ENCODE measurements at places on chromosomes 16 and 17.
A peak's percentile ranks its signal among the peaks of the same experiment; 100 is the strongest.

DNA sequence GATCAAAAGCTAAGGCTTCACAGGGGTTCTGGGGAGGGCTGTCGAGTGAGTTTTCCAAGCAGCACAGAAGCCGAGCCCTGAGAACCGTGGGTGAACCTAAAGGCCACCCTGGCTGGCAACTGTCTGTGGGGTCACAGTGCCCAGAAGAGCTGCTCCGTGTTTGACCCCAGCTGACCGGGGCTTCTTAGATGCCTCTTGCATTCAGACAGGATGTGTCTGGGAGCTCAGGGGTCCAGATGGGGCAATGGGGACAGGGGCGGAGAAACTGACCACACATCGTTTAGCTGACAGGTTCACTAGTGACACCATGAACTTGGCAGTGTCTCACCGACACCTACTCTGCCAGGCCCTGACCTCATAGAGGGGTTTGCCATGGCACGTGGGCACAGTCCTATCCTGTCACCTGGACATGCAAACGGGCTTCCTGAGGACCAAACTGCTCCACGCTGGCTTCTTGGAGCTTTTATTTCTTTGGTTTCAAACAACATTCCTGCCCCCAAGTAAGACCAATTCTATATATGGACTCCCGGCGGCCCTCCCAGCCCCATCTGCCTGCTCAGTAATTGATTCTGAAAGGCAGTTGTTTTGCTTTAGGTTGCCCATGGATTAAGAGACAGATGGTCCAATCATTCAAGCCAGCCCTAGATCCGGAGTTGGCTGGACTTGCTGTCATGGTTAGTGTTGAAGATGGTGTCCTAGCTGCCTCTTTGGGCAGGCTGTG, 22.2 kb downstream of the WSCD1 start:
- no peak for DNase-seq

- no peak for DNase-seq
Observed at GRCh38 chr17:50781167-50781566, 13.8 kb upstream of the ANKRD40CL start.

- no peak for DNase-seq
Observed at GRCh38 chr16:79001156-79001967, 599.2 kb downstream of the MAF start.

DNA sequence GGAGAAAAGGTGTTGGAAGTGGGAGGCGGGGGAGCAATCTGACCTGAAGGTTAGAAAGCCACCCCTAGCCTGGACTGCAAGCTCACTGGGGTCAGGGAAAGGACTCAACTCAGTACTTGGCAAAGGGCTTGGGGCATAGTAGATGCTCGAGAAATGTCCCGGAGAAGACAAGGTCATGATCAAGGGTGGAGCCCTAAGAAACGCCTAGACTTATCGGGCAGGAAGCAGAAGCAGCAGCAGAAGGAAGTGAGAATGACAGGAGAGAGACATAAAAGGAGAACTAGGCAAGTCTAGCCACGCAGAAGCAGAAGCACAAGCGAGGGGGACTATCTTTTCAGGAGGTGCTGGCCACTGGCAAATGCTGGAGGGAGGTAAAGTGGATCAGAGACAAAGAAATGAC, 10.2 kb downstream of the COTL1 start:
- no peak for DNase-seq

DNA sequence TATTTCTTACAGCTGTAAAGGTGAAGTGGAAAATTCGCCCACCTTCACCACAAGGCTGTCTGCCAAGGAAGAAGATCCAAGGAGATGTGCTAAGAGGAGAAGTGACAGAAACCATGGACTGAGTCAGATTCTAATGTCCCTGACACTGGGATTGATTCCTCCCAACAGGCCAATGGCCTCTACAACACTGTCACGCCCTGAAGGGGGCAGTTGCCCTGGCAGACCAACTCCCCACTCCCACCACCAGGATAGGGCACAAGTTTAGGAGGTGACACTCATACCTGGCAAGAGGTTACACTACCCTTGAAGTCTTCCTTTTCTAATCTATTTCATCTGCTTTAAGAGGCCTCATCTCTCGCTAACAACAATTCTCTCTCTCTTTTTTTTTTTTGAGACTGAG, 16.1 kb downstream of the PIP4K2B start:
- DNase-seq, result no peak

GRCh38 chr16:26710450-26710849, 356.3 kb upstream of the C16orf82 start:
- no peak for DNase-seq

- DNase-seq, result no peak
Observed at GRCh38 chr16:75593308-75593707, 27.1 kb downstream of the GABARAPL2 start.

GRCh38 chr16:54270711-54271110, 15.9 kb downstream of the IRX3 start:
- no peak for DNase-seq

GRCh38 chr16:75329943-75330342, 78.5 kb upstream of the BCAR1 start:
- DNase-seq, result no peak

DNA sequence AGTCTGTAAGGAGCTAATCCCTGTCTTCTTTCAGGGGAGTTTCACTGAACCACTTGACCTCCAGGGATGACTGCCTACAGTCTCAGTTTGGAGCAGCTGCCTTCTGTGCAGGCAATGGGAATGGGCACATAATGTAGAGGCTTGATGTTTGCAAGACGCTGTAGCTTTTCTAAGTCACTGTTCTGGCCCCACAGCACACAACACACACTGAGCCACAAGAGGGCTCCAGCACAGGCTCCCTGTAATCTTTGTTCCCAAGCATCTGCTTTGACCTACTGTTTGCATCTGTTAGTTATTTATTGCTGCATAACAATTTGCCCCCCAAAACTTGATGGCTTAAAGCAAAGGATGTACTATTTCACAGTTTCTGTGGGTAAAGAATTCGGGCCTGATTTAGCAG, 419.0 kb upstream of the ASIC2 start:
- DNase-seq, result no peak

DNA sequence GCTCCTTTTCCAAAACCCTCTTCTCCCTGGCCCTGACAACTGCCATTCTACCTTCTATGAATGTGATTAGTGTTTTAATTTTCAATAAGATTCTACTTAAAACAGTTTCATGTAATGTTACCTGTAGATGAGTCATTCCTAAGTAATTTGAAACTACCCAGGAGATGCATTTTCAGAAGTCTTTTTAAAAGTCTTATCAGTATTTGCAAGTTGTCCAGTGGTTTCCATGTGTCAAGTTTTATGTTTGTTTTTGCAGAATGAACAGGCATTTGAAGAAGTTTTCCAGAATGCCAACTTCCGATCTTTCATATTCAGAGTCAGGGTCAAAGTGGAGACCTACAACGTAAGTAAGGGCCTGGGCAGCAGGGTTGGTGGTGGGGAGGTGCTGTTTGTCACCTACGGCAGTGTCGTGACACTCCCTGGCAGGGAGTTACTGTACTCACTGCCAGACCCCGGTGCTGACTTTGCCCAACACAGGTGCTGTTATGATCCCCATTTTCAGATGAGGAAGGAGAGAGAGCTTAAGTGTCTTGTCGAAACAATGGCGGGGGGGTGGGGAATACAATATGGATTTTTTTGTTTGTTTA, 65.0 kb downstream of the RPA1 start:
- DNase-seq, result no peak

GRCh38 chr16:23016368-23016767, 132.9 kb downstream of the USP31 start:
- no peak for DNase-seq

DNA sequence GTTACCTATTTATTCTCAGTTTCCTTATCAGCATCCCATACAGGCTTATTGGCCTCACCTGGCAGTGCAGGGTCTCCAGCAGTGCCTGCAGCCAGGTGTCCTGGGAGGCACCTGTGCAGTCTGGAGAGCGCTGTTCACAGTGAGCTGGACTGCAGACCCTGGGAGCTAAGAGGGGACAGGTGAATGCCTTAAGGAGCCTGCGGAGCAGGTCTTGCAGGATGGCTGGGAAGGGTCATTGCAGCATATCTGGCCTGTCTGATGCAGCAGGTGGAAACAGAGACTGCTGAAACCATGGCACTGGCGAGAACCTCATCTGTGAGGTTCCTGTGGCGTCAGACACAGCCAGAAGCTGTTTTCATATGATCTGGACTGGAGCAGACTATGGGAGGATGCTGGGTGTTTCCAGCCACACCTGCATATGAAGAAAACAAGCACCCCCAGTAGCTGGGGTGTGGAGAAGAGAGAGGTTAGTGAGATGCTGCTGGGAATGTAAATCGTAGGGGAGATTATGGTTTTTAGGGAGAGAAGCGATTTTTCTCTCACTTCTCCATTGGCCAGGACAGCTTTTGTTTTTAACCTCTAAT, 77.0 kb downstream of the NTN1 start:
- no peak for DNase-seq

- DNase-seq, result no peak
Observed at GRCh38 chr16:53495325-53495724, 7.7 kb downstream of the AKTIP start.

- peak; percentile 48 for DNase-seq
Observed at GRCh38 chr17:82859431-82860403, 19.9 kb upstream of the ZNF750 start.

GRCh38 chr16:363110-363765, 7.1 kb downstream of the MRPL28 start:
- DNase-seq, result no peak

- DNase-seq, result no peak
Observed at GRCh38 chr16:19389246-19389645, 28.4 kb upstream of the TMC5 start.

DNA sequence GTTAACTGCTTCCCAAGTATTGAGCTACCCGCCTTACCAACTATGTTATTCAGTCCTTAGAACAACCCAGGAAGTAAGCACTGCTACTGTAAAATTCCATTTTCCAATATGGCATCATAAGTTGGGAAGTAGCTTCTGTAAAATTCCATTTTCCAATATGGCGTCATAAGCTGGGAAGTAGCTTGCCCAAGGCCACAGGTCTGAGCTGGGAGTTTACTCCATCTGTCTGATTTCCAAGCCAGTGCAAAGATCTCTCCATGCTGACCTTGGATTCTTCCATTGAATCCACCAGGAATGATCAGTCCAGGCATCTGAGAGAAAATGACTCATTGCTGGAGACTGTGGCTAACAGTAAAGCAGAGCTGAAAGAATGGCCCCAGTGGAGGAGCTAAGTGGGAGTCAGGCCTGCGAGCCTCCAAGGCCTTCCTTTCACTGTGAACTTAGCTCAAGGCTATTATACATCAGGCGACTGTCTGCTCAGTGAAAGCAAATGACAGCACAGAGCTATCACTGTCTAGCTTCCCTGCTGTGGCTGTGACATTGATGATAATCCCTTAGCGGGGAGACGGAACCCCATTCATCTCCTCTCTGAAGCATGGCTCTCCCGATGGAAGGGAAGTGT, 430.4 kb downstream of the HAPSTR1 start:
- DNase-seq, result no peak

GRCh38 chr16:74623214-74623838, 16.4 kb upstream of the GLG1 start:
- DNase-seq, result no peak

DNA sequence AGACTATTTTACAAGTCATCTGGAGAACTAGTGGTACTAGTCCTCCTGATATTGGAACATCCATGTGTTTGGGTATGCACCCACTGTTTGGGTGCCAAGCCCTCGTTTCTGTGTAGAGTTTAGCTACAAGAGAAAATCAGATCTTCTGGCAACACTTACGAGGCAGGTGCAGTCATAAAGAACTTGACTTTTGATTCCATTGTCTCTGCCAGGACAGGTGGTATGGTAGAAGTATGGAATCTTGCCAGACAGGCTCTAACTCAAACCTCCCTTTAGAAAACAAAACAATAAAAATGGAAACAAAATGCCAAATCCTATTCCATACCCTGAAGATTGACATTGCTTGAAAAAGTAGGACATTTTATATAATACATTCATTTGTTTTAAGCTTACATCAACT, 16.0 kb downstream of the RNF43 start:
- no peak for DNase-seq

- DNase-seq, result no peak
Observed at GRCh38 chr16:1146409-1146808, 6.5 kb upstream of the CACNA1H start.

DNA sequence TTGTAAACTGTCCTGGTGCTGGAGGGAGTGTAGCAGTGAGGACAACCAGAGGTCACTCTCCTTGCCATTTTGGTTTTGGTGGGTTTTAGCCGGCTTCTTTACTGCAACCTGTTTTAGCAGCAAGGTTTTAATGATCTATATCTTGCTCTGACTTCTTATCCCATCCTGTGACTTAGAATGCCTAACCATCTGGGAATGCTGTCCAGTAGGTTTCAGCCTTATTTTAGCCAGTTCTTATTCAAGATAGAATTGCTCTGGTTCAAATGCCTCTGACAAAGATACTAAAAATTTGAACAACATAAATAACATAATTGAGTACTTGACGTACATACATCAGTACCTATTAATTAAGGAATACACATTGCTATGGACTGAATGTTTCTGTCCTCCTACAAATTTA, 93.3 kb upstream of the TOM1L1 start:
- no peak for DNase-seq

DNA sequence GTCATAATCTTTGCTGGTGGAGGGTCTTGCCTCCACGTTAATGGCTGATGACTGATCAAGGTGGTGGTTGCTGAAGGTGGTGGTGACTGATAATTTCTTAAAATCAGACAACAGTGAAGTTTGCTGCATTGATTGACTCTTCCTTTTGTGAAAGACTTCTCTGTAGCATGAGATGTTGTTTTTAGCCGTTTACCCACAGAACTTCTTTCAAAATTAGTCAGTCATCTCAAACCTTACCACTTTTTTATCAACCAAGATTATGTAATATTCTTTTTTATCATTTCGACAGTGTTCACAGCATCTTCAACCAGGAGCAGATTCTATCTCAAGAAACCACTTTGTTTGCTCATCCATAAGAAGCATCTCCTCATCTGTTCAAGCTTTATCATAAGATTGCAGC, 5.9 kb downstream of the UQCRC2 start:
- no peak for DNase-seq

- DNase-seq, result no peak
Observed at GRCh38 chr16:81478876-81479511, 34.4 kb downstream of the CMIP start.

GRCh38 chr17:76841776-76842405, 26.3 kb upstream of the MGAT5B start:
- DNase-seq, result peak; percentile 65

- no peak for DNase-seq
Observed at GRCh38 chr17:57538736-57539456, 206.2 kb downstream of the CCDC182 start.

GRCh38 chr16:51313198-51313597, 162.1 kb upstream of the SALL1 start:
- no peak for DNase-seq

GRCh38 chr17:56970974-56971373, 7.0 kb upstream of the SCPEP1 start:
- no peak for DNase-seq

GRCh38 chr17:4678448-4679026, 25.4 kb downstream of the PELP1 start:
- DNase-seq, result no peak

- DNase-seq, result no peak
Observed at GRCh38 chr17:42924891-42925290, 24.3 kb downstream of the G6PC1 start.

GRCh38 chr16:5885521-5885920, 787.9 kb upstream of the EEF2KMT start:
- DNase-seq, result no peak

DNA sequence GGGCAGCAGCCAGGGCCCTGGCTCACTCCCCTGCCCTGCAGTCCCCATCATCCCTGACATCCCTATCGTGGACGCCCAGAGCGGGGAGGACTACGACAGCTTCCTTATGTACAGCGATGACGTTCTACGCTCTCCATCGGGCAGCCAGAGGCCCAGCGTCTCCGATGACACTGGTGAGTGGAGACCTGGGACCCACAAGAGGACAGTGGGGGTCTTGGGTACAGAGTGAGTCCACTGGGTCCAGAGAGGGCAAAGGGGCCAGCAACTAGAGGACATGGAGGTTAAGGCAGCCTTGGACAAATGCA, 12.6 kb downstream of the GALK1 start:
- no peak for DNase-seq
